ENCODE measurements at places on chromosomes 4 and X.

DNA sequence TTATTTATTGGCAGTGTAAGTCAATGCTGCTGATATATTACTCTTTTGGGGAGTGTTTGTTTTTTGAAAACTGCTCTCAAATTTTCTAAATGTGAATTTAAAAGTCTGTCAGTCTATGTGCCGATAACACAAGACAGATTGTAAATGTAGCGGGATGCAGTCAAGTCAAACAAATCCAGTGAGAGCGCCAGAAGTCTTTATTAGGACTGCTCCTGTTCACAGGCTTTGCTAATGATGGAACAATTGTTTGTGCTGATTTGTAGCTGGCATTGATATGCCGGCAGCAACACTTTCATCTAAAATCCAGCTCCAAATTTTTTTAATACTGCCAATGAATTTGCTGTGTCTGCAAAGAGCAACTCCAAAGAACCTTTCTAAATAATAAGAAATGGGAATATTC lies 78.7 kb upstream of the TET2 start:
- no peak for DNase-seq

DNA sequence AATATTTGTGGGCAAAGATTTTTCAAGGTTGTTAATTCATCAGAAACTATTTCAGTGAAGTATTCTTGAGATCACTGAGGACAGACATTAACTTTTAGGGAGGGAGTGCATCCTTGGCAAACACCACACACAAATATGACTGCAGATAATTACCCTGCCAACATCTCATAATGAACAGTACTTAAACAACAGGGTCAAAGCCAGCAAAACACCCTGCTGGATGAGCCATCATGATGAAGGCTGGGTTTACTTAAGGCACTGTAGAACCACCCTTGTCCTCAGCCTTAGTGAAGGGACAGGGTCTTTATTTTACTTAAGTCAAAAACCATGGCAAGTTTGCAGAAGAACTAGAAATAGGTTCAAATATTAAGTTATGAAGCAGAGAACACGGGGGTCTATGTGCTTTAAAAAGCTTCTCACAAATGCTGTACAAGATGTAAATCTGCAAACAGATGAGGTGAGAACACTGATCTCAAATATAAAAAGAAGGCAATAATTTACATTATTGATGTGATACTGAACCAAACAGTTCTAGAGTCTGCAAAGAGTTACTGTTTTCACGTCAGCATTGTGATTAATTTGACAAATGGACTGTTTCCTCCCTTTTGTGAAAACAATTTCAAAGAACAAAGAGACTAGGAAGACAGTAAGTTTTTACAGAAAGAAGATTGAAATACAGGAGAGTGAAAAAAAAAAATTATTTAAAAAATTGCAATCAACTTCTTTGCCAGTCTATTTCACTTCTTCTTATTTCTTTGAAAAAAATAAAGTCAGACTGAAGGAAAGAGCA lies 28.2 kb downstream of the TAPT1 start:
- no peak for DNase-seq

DNA sequence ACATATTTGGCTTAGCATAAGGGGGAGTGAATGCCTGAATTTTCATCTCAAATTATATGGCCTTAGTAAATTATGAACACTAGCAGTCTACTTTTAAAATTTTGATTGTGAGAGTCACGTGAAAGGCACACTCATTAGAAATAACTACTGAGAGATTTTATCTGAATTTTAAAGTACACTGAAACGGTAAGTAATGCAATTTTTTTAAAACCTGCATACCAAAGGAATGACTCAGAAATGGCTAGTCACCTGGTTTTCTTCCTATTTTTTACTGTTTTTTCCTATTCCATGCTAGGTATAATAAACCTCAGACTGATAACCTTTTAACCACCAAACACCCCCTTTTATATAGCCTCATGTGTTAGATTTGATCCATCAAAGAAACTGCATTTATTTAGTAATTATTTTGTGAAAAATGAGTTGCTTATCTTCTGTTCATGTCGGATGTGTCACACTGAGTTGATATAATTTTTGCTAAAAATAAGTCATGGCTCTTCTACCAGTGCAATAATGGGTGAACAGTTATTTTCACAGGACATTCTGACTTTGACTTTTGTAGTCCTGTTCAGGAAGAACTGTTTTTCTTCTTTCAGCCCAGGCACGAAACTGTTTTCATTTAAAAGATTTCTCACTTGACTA lies 40.4 kb downstream of the CPEB2 start:
- no peak for DNase-seq

DNA sequence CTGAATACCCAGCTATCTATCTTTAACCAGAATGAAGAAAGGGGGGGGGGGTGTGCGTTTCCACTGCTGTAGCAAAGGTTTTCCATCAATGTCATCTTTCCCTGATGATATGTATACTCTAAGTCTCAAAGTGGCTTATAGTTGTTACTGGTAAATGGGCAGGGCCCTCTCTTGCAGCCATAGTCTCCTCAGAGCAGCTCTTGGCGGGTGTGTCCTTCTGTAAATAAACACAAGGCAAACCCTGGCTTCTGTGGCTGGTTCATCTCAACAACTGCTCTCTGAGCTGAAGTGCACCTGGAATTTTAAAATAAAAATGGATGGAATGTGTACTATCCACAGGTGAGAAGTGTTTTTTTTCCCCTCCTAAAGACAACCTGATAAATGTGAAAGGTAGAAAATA lies 57.5 kb upstream of the SCML1 start:
- DNase-seq = no peak

- DNase-seq = no peak
Observed at GRCh38 chr4:28179126-28179525, 1318.5 kb downstream of the STIM2 start.

DNA sequence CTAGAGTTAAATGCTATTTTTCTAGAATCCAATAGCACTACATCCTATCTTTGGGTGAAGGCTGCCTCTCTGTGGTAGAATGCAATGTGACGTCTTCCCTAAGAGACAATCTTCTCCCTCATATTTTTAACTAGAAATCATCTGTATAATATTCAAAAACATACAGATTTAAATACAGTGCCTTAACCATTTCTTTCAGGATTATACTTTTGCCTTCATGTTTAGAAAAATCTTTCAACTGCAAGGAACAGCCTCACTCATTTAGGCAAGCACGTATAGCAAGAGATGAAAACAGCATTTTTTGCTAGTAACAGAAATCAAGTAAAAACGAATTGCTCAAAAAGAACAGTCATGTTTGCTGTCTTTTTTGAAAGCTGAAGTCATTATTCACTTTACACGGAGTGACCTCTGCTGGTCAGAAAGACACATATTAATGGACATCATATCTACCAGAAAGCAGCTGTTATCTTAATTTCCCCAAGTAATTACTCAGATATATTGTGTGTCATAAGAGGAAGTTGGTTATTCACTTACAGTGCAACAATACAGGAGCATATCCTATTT lies 422.3 kb downstream of the STPG2 start:
- no peak for DNase-seq

DNA sequence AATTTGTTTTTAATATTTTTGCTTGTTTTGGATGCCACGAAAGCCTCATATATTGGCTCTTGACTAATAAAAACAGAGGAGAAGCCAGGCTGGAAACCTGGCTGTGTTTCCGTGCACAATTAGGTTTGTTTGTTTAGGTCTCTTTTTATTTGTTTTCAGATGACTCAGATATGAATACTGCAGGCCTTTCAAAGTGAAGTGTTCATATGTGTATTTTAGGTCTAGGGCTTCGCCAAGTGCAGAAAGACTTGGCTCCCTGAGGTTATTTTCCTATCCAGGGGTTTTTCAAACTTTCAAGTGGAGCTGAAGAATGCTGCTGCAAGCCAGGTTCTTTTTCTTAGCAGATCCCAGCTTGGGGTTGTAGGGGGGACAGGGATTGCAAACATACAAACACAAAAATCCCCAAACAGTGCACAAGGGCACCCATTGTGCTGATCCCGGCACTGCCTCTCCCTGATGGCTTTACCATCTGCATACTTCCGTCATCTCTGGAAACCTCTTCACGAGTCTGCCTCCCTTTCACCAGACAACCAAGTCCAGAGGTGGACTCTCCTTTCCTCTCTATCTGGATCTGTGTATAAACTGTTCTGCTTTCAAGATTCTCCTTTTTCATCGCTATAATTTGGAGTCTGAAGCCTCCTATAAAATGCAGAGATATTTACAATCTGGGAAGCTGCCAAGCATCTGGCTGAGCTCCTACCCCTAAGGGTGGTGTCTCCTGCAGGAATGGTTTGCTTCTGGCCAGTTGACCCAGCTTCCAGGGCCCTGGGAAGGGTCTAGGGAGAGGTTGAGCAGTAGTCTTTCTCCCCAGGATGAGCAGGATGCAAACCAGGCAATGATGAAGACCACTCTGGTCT lies 108.6 kb downstream of the SMIM20 start:
- DNase-seq = no peak

- no peak for DNase-seq
Observed at GRCh38 chrX:110036162-110037033, 33.5 kb downstream of the TMEM164 start.

GRCh38 chr4:150061086-150061776 lies 17.0 kb upstream of the DCLK2 start:
- DNase-seq = no peak

GRCh38 chrX:39398215-39398962 lies 597.1 kb downstream of the MID1IP1 start:
- DNase-seq = no peak

DNA sequence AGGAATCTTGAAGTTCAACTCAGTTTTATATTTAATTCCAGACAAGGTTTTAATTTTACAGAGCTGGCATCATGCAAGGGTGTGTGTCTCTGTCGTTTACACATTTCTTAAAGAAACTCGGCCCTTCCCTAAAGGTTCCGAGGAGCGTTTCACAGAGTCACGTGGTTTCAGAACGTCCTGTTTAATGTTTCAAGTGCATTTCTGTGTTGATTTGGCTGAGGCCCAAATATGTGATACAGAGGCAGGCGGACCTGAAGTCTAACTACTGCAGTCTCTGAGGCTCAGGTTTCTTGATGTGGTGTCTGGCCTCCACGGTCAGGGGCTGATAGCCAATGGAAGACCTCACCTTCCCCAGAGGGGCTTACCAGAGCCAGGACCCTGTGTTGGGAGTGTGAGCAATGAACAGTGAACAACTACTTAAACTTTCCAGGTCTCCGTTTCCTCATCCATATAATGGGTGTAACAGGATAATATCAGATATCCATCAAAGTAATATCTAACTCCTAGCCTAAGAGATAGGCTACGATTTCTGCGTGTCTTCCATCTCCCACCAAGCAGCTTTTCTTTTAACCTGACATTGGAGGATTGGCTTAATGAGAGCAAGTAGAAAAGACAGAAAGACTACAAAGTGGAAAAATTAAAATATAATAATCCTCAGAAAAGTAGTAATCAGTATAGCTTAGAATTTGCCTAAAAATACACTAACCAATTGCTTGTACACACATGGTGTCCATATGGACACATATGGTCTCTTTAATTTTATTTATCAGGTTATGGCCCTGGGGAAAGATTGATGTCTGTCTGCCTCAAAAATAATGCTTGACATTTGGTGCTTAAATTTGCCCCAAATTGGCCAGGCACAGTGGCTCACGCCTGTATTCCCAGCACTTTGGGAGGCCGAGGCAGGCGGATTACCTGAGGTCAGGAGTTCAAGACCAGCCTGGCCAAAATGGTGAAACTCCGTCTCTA lies 50.0 kb upstream of the TRIM2 start:
- DNase-seq = no peak
